Gastrocnemius medialis (tissue), 4 donors: ENCODE measurements at places on chromosomes 5 and 9. TPM values are rescaled to one million over a fixed set of nuclear protein-coding genes. Genes with fewer than 3 reads are reported as not detected.

The PCDHB7 gene
- total RNA-seq = 0.07 TPM

The IFNA2 gene
- not detected for total RNA-seq

The RLN2 gene
- total RNA-seq = not detected

The LHX6 gene
- total RNA-seq = 0.83 TPM

The GABRA6 gene
- total RNA-seq = not detected

DNA sequence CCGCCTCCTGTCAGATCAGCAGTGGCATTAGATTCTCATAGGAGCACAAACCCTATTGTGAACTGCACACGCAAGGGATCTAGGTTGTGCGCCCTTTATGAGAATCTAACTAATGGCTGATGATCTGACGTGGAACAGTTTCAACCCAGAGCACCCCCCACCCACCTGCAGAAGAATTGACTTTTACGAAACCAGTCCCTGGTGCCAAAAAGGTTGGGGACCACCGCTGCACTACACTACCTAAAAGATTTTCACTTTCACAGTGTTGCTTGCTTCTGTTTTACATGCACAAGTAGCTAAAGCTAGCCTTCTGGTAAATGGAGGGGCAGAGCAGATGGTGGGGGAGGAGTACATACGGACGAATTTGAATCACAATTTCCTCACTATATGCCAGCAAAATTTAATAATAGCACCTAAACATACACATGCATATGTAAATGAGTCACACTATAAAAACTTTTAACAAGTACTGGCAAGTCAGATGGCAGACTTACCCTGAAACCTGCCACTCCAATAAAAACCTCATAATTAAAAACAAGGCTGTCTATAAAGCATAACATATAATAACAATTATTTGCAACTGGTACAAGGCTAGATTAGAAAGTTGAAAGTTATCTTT, 24.0 kb upstream of the CDKN2B start:
- DNase-seq = no peak

DNA sequence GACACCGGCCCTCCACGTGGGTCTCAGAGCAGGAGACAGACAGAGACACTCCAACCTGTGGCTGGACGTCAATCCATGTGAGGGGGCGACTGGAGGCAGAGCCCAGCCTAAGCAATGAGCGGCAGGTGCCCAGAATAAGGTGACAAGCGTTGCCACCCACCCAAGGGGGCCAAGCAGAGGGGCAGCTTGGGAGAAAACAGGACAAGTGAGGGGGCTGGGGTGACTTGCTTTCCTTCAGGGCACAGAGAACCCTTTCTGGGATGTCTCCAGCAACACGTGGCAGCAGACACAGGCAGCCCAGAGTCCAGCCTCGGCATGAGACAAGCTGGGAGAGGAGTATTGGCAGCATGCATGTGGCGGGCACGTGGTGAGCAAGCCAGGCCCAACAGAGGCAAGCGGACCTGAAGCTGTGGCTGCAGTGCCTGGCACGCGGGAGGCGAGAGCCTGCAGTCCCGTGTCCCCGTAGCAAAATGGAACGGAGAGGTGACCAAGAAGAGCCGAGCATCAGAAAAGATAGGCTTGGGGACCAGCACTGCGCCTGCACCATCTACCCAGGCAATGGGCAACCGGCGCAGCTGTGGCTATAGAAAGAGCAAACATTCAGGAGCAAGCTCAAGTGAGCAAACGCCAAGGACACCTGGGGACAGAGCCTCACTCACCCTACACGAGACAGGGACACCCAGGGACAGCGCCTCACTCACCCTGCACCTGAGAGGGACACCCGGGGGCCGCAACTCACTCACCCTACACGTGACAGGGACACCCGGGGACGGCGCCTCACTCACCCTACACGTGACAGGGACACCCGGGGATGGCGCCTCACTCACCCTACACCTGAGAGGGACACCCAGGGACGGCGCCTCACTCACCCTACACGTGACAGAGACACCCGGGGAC, 6.2 kb downstream of the TERT start:
- DNase-seq = no peak
